ENCODE measurements at places on chromosomes 16 and 17.
A peak's percentile ranks its signal among the peaks of the same experiment; 100 is the strongest.

DNA sequence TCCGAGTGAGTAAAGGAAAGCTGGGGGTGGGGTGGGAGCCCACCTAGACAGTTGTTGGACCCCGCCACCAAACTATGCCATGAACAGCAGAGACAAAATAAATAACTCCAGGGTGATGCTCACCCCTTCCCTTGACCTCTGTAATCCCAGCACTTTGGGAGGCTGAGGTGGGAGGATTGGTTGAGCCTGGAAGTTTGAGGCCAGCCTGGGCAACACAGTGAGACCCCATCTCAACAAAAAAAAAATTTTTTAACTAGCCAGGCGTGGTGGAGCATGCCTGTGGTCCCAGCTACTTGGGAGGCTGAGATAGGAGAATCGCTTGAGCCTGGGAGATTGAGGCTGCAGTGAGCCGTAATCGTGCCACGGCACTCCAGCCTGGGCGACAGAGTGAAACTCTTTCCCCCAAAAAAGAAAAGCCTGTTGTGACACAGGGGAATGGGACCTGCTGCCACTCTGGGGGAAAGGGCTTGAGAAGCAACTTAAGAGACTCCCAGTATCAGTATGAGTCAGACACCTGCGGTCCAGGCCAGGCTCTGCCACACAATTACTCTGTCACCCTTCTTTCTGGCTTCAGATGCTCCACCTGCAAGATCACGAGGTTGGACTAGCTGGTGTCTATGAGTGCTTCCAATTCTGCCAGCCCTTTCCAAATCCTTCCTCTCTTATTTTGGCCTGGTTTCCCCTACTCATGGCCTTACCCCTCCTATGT, 5.0 kb downstream of the SGCA start:
- no peak for DNase-seq

DNA sequence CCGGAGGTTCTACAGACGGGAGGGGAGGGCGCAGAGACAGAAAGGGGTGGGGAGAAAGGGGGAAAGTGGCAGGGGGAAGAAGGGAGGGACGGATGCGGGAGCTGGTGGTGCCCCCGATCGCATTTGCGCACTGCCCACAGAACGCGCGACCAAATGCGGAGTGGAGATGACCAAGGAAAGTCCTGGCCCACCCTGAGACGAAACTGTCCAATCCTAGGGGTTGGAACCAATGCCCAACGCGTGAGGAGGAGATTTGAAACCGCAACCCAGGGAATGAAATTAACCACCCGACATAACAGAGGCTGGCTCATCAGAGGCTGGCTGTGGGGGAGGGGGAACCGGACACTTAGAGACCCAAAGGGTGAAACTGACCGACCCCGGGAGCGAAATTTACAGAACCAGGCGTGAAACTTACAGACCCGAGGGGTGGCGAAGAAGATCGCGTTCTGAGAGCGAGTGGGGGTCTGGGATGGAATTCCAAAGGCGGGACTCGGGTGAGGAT, 1.4 kb downstream of the HES7 start:
- DNase-seq: no peak

GRCh38 chr17:7083592-7083991, 3.5 kb upstream of the CLEC10A start:
- DNase-seq: no peak

DNA sequence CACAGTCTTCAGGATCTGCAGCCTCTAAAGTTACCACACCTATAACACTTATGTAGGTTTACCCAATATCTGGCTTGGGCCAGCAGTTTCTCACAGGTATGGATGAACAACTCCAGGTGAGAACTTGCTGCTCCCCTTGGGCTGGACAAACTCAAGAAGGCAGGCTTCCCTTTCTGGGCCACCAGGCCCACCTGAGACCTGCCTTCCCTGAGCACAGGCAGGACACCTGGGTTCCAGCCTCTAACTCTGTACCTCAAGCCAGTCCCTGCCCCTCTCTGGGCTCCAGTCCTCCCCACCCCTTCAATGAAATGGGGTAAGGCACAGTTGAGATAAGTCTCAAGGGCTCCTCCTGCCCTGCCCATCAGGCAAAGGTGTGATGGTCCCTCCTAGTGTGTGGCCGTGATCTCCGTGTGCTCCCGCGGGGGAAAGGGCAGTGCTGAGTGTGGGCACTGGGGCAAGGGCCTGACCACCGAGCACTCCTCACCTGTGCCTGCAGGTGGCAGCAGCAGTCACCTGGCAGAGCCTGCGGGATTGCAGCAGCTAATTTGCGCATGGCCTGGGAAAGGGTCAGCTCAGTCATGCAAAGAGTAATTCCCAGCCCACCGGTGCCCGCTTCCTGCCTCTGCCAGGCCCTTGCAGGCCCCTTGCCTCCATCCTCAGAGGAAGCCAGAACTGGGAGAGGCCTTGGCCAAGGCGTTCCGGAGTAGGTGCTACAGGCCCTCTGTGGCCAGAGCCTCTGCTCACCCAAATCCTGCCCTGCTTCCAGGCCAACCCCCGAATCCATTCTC, 28.2 kb upstream of the ADGRG1 start:
- DNase-seq: peak; percentile 51

DNA sequence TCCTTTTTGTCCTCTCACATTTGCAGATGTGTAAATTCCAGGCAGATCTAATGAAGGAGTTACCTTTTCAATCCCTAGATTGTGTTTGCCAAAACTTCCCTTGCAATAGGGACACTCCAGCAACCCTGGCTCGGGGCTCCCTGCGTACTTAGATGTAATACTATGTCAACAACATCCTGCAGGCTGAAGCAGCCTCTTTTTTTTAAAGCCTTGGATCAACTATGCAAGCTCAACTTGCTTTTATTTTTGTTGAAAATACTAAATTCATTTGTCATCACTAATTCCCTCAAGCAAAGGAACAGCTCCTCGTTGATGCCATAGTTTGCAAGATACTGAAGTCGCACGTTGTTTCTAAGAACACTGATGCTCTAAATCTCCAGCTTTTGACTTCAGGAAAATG, 59.1 kb downstream of the GRIN2A start:
- DNase-seq: no peak

DNA sequence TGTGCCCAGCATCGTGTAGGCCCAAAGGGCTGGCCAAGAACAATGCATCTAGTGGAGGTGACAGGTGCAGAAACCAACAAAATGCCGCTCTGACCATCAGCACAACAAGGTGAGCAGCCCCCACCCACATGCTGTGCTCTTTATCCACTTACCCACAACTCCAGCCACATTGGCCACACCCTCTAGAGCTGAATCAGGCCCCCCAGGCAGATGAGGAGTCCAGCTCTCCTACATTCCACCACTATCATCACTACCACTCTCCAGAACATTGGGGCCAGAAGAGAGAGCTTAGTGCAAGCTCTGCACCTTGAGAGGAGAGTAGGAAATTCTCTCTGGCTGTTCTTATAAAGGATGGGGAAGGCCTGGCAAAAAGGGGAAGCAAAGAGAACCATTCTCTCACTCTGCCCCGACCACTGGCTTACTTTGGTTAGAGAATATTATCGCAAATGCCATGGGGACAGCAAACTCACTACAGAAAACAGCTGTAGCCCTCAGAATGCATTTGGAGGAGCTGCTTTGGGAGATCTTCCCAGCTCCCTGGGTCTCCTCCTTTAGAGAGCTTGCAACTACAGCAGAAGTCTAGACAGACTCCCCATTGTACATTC, 75.0 kb downstream of the TMEM132E start:
- DNase-seq: no peak

DNA sequence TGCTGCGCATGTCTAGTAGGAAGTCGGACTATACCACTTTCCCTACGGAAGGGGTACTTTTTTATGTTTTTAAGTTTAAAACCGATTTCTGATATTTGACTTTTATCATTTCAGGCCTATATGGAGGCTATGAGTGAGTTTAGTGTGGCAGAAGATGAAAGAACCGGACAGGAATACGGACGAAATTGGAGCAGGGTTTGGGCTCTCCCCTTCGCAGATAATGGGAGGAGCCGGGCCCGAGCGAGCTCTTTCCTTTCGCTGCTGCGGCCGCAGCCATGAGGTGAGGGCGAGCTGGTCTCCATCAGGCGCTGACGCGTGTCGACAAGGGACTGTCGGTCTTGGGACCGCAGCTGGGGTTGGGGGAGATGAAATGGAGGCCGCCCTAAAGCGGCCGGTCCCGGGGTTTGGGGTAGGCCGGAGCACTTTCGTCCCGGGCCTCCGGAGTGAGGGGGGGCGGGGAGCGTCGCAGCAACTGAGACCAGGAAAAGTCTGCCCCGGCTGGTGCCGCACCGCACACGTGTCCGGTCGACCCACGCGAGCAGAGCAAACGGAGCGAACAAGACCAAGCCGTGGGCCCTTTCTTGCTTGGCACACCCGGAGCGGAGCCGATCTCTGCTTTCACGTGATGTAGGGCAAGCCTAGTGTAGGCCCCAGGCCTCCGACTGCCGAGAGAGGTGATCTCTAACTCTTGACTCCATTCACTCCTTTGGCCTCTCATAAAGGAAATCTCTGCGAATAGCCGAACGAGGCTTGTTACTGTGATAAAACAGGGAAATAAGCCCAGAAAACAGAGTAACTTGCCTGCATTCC, at the start of gene RPL19:
TSS of gene RPL19 (plus strand) at position 214 of the 810 bp plus-strand sequence. CDS start at position 276, 62 bp downstream.
- peak; percentile 70 for DNase-seq

DNA sequence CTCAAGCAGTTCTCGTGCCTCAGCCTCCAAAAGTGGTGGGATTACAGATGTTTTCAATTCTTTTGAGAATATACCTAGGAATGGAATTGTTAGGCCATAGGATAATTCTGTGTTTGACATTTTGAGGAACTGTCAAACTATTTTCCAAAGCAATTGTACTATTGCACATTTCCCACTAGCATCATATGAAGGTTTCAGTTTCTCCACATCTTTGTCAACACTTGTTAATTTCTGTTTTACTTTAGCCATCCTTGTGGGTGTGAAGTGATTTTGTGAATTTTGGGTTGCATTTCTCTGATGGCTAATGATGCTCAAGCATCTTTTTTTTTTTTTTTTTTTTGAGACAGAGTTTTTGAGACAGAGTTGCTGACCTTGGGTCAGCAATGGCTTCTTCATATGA, 6.2 kb downstream of the NT5M start:
- no peak for DNase-seq

DNA sequence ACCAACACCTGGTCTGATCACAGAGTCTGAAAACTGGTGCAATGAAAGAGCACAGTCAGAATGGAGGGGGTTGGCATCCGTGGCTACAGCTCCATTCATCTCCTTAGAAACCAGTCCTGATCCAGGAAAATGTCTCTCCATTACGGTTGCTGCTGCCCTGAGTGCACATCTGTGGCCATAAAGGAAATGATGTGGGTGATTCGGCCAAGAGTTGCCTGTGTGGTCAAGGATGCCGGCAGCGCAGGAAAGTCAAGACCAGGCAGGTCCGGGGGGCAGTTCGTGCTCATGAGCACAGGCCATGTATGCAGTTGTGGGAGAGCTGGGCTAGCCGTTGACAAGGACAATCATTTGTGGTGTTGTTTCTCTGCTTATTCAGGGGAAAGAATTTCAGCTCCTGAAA, 5.9 kb downstream of the XAF1 start:
- DNase-seq: no peak

- DNase-seq: peak; percentile 67
Observed at GRCh38 chr17:78133971-78134898, 3.7 kb downstream of the TMC8 start.
